ENCODE measurements at places on chromosomes 1 and 21.

GRCh38 chr1:12678820-12679219 is 34.9 kb downstream of the AADACL4 start:
- DNase-seq, result no peak

DNA sequence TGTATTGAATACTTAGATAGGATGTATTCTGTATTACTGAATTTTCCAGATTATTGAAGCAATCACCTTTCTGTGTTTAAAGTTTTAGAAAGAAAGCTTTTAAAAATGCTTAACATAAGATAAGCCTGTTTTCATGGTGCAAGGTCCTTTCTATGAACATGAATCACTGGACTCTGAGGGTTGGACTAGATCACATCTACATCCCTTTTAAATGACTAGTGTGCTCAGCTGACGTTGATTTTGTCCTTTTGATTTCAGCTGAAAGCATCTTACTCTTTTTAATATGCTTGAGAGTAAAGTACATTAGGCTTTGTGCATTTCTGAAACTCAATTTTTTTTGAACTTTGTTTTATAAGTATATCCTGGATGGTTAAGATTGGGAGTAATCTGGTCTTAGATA is 16.2 kb downstream of the MIER1 start:
- no peak for DNase-seq

DNA sequence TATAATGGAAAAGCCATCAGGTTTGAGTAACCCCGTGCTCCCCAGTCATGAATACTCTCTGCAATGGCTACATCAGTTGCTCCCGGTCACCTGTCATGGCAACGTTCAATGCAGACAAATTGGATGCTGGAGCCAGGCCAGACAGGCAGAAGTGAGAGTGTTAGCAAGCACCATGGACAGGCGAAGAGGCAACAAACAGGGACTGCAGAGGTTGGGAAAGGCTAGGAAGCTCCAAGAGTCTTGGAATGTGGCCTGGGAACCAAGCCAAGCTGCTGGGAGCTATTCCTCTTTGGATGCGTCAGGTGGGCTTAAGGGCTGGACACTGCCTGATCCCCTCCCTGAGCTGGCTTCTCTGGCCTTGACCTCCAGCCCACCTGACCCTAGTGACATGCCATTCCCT is 102.9 kb downstream of the ACTL8 start:
- DNase-seq, result no peak

DNA sequence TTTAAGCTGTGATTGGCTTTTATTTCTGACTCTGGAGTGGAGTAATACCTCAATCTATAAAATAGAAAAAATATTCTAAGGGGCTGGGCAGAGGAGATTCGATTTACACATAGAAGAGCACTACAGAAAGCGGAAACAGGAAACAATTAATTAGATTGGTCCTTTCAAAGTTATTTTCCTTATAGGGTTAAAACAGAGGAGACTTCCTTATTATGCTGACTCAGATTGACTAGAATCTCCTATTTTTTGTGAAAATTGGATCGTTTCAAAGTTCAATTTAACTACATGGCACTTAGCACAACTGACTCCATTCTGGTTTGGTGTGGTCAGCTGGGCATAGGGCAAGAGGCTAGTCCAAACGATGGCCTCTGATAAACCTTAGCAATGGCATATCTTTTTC is 48.3 kb upstream of the NCAM2 start:
- no peak for DNase-seq

GRCh38 chr1:229127301-229127700 is 143.6 kb upstream of the RAB4A start:
- DNase-seq, result no peak

GRCh38 chr1:37932759-37933158 is 14.1 kb downstream of the INPP5B start:
- no peak for DNase-seq

DNA sequence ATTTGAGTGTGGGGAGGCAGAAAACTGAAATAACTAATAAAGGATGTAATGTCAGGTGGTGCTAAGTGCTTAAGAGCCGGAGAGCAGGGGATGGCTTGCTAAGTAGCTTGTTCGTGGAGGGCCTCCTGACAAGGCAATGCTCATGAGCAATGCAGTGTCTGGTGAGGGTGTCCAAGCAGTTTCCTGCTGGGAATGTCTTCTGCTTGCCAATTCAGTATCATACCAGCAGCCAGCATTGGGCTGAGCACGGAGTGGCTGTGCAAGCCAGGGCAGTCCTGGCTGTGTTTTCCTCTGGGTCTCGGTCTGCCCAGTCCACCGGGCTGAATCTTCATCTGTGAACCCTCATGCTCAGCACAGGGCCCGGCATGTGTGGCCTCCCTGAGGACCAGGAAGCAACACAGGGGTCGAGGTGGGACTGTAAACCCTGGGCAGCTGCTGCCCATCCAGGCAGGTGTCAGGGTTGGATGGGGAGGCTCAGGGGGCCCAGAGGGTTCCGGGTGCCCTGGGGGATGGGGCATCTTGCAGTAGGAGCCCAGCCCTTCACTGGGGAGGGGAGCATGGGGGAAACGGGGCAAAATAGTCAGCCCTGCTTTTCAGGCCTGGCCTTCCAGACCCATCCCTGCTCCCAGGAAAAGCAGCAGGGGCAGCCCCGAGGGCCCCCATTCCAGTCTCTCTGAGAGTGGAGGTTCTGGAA is 27.5 kb downstream of the EDN2 start:
- no peak for DNase-seq

- DNase-seq, result no peak
Observed at GRCh38 chr1:78101514-78101913, 55.7 kb downstream of the GIPC2 start.

DNA sequence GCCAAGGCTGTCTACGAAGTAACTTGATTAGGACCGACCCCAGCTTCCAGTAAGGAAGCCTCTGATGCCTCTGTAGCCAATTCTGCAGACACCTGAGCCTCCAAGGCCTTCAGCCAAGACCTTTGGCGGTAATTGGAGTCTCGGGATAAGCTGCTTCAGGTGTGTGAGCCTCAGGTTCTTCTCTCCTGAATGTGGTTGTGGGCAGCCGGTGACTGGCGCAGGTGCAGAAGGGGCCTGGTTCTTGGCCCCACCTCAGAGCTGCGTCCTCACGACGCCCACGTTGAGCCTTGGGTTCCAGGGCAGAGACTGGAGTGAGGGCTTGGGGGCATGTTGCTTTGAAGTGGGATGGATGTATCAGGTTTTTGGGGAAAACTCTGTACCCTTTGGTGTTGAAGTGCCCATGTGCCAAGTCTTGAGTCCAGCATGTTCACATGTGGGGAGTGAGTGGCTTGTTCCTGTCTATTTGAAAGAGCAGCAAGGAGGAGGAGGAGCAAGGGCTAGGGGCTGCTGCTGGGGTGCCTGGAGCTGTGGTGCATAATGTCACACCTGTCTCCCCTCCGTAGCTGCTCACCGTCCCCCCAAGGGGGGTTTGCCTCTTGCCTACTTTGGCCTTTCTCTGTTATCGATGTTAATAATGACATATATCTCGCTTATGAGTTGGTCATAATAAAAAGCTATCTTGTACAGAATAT is 1.4 kb downstream of the PSEN2 start:
- peak; percentile 17 for DNase-seq

DNA sequence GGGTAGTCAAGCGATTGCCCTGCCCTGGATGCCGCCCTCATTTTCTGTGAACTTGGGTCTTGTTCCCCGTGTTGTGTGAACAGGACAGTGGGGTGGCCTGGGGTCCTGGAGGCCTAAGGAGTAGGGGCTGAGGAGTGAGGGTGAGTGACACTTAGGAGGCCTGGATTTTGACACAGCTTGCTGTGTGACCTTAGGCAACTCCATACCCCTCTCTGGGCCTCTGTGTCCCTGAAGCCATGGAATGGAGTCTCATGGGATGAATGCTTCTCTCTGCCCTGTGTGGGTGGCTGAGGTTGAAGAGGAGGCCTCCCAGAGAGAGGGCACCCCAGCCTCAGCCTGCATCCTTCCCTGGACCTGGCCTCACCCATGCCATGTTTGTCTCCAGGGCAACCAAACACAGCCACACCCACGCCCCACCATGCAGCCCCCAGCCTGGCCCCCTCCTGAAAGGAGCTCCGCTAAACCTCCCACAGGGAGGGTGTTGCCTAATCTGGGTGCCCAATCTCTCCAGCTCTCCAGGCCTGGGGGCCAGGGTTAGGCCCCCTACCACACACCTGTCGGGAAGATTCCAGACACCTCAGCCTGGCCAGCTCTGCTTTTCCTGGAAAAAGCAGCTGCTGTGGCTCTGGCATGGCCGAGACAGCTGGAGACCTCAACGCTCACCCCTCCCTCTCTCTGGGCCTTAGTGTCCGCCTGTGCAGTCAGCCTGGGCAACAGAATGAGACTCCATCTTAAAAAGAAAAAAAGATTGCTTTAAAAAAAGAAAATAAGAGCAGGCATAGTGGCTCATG is 9.9 kb downstream of the MYOM3 start:
- DNase-seq, result no peak

DNA sequence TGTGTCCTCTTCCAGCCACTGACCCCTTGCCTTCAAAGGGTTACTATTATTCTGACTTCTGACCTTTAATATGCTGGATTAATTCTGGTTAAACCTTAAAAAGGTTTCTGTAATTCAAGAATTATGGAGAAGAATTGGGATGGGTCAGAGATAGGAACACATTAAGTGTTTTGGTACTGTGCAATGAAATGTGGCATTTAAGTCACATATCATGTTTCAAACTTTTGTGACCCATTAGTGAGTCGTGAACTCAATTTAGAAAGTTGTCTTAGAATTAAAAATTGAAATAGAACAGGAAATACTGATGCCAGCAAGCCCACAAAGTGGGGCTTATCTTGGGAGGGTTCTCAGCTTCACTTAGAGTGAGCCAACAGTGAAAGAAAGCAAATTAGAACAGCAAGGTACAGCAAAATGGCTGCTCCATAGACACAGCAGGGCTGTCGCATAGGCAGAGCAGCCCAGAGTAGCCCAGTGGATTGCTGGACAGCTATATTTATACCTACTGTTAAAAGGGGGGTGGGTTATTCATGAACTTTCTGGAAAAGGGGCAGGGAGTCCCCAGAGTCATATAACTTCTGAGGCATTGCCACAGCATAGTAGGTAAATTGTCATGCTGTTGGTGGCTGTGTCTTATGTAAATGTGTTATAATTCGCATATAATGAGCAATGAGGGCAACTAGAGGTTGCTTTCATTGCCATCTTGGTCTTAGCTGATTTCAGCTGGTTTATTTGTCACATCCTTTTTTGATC is 10.5 kb downstream of the SCP2 start:
- DNase-seq, result no peak

DNA sequence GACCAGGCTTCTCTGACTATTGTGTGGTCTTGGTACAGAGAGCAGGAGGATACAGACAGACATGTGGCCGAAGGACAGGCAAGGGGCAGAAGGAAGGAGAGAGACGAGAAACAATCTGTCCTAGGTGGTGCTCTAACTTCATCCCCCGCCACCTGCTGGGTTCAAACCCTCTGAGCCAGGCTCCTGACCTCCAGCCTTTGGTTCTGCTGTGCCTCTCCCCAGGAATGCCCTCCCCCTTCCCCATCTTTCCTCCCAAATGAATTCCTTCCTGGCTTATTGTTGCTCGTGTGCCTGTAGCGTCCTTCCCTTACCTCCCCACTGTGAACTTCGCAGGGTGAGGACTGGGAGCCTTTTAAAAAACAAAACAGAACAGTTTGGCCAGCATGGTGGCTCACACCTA is 5.4 kb downstream of the TCEA3 start:
- no peak for DNase-seq

- no peak for DNase-seq
Observed at GRCh38 chr1:103056423-103056822, 51.9 kb downstream of the COL11A1 start.

GRCh38 chr1:60762176-60762575 is 320.2 kb upstream of the NFIA start:
- DNase-seq, result no peak

DNA sequence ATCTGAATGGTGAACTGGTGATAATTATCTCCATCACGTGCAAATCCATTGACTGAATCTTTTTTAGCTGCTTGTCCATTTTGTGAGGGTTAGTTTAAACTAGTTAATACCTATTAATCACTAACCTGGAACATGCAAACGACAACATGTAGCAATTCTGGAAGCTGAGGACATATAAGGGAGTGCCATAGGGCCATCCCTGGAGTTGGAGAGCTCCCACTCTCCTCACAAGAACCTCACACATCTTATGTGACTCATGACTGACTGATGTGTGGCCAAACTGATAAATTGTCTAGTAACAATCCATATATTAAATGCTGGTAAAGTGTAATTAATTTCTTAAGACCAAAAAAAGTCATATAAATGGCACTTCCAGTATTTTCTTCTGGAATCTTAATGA is 62.9 kb upstream of the HOOK1 start:
- no peak for DNase-seq

DNA sequence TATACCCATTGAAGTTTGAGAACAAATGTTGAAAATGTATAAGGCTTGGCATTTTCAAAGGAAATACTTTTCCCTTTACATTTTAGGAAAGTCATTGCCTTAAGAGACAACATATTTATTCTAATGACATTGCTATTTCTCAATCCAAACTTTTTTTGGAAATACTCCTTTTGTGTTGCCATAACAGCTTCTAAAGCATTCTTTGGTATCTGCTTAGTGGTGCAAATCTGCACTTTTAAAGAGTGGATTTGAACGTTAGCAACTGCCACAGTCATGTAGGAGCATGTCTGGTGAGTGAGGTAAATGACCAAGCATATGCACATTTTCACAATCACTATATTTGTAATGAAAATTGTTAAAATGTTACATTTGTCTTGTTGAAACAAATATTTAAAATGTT is 124.4 kb upstream of the GORAB start:
- DNase-seq, result no peak

DNA sequence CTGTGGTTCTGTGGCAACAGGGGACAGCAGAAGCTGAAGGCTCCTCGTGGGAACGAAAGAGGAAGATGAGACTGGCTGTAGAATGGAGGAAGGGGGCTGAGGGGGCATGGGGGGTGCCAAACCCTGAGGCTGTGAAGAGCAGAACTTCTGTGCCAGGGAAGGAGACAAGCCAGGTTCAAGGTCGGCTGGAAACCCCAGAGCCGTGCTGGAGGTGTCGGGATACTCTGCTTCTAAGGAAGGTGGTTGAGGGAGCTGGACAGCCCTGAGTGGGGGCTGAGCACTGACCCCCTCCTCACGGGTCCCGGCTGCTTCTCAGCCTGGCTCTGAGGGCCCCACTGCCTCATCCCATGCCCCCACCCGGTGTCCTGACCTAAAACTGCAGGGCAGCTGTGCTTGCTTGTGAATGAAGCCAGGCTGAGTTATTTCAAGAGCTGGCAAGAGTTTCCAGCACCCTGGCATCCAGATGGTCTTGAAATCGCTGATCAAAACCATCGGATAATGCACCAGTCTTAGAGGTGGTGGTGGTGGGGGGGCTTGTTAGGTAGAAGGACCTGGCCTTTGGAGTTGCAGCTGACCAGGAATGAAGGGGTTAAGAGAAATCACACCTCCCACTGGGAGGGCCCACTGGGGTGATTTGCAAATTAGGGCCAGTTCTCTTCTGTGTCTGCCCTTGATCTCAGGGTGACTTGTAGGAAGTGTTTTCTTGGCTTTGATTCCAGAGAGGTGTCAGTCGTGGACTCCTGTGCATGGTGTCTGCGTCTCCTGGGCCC is 218.9 kb upstream of the C1orf174 start:
- no peak for DNase-seq

- DNase-seq, result no peak
Observed at GRCh38 chr1:245493029-245493428, 338.2 kb downstream of the KIF26B start.

Data from kidney (tissue), 22 donors.